Activated T-helper 9 cell treated with anti-CD3 and anti-CD28 coated beads, Interleukin-2, amount 50 U/mL, for 16 hours (primary cell): ENCODE measurements at places on chromosomes 12 and 14.

- no peak for DNase-seq
Observed at GRCh38 chr14:100621806-100622205, 34.6 kb upstream of the BEGAIN start.

DNA sequence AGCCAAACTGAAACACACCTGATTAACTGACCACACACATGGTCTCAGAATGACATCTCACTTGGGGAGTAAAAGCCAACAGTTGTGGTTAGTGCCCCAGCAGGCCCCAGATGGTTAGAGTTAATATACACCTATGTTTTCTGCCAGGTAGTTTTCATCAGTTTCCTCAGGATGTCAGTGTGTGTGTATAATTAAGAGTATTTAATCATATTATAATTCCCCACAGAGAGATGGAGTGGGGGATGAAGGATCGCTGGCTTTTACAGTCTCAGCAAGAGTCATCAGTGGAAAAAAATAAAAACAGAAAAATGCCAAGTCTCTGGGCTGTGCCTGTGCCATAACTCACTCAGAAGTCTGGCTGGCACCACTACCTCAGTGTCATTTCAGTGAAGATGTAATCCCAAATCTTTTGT is 412.5 kb downstream of the ZFP36L1 start:
- DNase-seq, result no peak

DNA sequence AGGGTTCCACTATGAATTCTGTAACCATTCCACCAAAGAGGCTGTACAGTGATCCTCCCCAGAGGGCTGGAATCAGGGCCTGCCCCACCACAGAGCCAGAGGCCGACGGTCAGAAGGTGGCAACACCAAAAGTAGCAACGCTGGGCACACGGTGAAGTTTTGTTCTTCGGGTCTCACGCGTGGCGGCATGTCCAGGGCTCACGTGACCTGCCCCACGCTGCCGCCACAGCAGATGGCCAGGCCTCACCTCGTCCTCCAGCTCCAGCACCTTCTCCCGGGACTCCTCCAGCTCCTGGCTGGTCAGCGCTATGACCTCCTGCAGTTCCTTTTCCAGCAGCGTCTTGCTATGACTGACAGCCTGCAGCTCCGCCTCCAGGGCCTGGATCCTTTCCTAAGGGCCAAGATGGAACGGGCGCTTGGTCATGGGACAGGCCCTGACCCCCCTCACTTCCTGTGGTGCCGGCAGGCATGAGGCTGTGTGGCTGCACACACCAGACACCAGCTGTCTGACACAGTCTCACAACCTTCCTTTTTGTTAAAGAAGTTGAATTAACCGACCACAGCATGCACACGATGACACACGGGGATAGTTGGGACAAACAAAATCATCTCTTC is 22.4 kb upstream of the ANKLE2 start:
- no peak for DNase-seq

GRCh38 chr14:82604819-82605218 is 1071.2 kb upstream of the SEL1L start:
- DNase-seq, result no peak

- no peak for DNase-seq
Observed at GRCh38 chr12:42298887-42299286, 27.0 kb downstream of the ZCRB1 start.

GRCh38 chr14:82113007-82113406 is 579.4 kb upstream of the SEL1L start:
- DNase-seq, result no peak

DNA sequence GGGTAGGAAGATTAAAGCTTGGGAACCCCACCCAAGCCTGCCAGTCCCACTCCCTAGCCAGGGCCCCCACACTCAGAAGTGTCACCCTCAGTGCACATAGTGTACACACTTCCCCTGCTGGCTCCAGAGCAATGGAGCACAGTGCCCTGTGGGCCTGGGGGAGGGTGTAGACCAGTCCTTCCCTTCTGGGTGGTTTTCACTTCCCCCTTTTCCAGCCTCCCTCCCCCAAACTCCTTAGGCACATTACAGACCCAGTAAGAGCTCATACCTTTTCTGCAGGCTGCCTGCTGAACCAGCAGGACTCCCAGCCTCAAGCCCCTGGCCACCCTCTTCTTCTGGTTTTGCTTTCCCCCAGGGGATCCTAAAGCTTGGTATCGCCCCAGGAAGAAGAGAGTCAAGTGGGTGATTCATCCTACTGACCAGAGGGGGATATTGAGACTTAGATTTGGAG is at the start of gene ZNF385A:
ZNF385A (minus strand) TSS at position 143 of the 451 bp plus-strand sequence. CDS start 219 bp downstream, outside the sequence.
- no peak for DNase-seq

DNA sequence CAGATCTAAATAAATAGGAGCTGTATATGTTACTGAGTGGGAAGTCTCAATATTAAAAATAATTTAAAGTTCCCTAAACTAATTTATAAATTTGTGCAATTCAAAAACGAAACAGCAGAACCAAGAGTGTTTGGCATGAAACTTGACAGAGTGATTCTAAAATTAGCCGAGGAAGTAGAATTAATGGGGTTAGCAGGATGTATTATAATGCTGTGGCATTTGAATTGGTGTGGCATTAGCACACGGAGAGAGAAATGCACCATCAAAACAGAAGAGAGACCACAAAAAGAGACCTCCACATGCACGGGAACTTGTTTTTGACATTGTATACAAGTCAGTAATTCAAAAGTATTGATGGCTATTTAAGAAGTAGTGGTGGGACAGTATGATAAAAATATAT is 366.0 kb upstream of the RGS6 start:
- DNase-seq, result no peak

- DNase-seq, result no peak
Observed at GRCh38 chr14:96989306-96989705, 192.1 kb downstream of the VRK1 start.

DNA sequence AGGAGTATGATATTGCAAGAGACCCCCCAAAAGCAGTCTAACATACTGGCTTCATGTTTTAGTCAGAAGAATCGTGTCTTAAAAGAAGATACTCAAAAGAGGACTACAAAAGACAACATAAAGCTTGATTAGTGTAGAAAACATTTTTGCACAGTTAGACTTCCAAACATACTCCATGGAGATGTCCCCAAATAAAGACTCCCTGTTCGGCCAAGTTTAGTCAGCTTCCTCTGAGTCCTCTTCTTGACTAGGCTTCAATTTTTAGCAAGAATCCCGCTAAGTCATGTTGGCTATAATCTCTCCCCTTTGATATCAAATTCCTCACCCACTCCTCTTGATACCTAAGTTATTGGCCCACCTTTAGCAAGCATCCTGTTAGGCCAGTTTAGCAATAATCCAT is 298.0 kb downstream of the RMST start:
- no peak for DNase-seq

GRCh38 chr12:39975374-39975918 is 130.4 kb downstream of the SLC2A13 start:
- DNase-seq, result no peak

- no peak for DNase-seq
Observed at GRCh38 chr12:108933949-108934348, 54.1 kb downstream of the DAO start.

DNA sequence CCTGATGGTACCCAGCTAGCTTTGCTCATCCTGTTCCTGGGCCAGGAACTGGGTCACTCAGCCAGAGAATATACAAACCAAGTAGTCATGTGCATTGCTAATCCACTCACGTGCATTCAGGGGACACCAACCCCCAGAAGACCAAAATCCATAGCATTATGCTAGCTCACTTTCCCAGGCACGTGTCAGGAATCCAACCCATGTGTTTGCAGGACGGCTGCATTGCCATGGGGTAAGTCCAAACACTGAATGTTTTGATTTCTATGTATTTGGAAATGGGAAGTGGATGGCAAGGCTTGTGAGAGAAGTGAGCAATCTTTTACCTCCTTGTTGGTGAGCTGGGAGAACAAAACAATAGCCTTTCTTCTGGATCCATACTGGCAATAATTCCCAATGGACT is 87.1 kb upstream of the FOXN3 start:
- no peak for DNase-seq

DNA sequence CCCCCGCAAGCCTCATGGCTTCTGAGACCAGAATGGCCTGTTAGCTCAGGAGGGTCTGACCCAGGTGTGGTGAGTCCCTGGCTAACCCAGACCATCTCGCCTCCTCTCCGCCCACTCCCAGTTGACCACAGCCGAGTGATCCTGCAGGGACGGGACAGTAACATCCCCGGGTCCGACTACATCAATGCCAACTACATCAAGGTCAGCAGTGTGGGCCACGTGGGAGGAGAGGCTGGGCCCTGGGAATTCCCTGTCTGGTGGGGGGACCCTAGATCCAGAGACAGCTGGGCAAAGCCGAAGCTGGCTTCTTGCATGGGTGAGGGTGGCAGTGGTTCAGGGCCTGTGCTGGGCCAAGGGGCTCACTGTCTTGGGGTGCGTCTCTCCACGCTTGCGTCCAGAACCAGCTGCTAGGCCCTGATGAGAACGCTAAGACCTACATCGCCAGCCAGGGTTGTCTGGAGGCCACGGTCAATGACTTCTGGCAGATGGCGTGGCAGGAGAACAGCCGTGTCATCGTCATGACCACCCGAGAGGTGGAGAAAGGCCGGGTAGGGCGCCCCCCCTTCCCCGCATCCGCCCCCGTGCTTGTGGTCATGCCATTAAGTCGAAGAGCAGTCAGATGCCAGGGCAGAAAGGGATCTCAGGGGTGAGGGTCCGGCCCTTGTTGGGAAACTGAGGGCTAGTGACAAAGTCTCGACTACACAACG is 5.0 kb downstream of the PTPN6 start:
- DNase-seq, result no peak

DNA sequence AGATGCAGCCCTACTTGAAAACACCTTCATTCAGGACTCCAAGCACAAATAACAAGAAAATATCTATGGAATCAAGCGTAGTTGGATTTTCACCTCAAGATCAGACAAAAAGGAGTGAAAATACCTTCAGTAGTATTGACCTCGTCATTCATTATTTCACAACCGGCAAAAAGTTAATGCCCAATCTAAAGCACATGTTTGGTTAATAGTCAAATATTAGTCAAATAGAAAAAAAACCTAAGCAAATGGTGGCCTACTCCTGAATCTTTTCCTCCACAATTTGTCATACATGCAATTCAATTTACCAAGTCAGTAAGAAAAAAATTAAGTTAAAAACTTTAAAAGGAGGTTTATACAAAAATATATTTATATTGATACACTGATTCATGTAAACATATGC is 50.0 kb downstream of the SLC38A4 start:
- no peak for DNase-seq

DNA sequence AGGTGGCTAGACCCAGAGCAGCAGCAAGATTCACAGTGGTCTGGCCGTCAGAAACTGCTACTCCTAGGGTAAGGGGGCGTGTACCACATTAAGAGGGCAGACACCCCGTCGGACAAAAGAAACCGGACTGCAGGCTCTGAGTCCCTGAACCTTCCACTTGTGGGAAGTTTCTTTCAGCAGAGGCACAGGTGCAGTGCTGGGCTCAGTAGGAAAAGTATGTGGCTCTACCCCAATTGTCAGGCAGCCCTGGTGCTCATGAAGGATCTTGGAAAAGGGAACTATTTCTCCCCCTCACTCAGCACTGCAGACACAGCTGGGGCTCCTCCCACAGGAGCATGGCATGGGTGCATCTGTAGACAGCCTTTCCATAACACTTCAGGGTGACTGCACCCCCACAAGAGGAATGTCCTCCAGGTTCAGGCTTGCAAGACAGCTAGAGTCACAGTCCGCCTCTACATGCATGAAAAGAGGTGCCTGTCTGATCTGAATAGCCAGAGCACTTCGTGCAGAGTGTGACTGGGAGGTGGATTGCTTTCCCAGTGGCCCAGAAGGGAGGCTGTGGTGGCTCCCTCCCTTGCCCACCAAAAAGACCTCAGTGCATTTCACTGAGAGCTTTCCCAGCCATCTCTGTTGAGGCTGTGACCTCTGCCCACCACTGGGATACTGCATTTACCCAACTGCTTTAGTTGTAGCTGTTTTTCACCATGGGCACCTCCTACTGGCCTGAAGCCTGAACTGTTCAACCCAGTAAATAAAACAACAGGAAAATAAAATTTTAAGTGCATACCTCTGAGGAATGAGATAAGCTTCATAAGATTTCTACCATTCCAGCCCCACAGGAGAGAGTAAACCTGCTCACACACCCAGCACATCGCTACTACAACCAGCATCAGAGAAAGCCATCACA is 14.2 kb downstream of the CEP128 start:
- DNase-seq, result no peak

DNA sequence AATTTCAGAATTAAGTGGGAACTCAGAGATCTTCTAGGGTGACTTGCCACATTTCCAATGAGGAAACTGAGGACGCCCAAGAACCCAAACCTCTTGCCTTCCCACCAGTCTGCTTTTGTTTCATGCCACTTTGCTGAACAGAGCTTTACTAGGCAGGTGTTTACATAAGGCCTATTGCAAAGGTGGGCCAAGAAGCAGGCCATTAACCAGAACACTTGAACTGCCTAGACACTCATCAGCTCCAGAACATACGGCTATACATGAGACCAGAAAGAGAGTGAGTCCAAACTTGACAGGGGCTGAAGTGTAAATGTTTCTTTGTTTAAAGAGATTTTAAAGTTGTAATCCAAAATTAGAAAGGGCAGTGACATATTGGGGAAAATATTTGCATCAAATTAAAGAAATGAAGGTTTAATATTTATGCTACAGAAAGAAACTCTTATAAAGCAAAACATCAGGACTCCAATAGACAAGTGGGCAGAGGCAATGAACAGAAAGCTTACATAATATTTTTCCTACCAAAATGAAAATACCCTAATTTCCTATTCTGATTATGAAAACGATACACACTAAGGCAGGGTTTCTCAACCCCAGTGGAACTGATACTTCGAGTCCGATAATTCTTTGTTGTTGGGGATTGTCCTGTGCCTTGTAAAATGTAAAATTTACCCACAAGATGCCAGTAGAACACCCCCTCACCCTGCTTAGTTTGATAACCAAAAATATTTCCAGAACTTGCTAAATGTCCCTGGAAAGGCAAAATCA is 11.7 kb downstream of the BATF start:
- no peak for DNase-seq

DNA sequence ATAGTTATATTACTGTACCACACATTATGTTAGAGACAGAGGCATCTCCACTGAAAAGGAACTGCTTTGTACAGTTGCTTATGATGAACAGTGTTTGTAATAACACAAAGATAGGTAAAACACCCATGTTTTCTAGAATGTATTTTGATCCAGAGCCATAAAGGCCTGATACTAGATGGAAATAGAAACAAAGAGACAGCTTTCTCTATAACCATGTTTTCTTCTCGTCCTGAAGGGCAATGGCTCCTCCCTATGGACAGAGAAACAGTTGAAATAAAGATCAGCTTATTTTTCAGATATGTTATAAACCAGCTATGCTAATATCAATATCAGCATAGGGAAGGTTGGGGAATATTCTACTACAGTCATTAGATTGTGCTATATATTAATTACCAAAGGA is 109.2 kb downstream of the ATXN7L3B start:
- no peak for DNase-seq

DNA sequence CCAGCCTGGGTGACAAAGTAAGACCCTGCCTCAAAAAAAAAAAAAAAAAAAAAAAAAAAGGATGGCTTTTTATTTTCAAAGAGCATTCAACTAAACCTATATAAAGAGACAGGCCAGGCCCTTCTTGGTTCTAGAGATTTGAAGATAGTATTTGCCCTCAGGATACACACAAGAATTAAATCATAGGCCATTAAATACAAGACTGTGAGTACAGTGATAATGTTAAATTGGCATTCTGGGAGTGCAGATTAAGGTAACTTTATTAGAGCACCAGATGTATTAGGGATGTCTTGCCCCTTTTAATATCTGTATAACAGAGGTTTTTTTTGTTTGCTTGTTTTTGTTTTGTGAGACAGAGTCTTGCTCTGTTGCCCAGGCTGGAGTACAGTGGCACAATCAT is 61.3 kb downstream of the ATF7IP start:
- DNase-seq, result no peak
